ENCODE measurements at places on chromosomes 13 and 19. TPM values are rescaled to one million over a fixed set of nuclear protein-coding genes. Genes with fewer than 3 reads are reported as not detected.
A peak's percentile ranks its signal among the peaks of the same experiment; 100 is the strongest.

The ZBTB7A gene
- 41.3 TPM for total RNA-seq

The SYDE1 gene
- 0.26 TPM for total RNA-seq

The DDX39A gene
- 132 TPM for total RNA-seq

The ERICH4 gene
- not detected for total RNA-seq

The GRK1 gene
- total RNA-seq: 0.64 TPM

The CLEC4M gene
- total RNA-seq: not detected

The FPR1 gene
- total RNA-seq: not detected

The PLIN3 gene
- 46.4 TPM for total RNA-seq

The PTGER1 gene
- total RNA-seq: 0.17 TPM

The F10 gene
- total RNA-seq: not detected

The CYP4F2 gene
- not detected for total RNA-seq

The EDNRB gene
- not detected for total RNA-seq

The RNF17 gene
- 1.5 TPM for total RNA-seq

DNA sequence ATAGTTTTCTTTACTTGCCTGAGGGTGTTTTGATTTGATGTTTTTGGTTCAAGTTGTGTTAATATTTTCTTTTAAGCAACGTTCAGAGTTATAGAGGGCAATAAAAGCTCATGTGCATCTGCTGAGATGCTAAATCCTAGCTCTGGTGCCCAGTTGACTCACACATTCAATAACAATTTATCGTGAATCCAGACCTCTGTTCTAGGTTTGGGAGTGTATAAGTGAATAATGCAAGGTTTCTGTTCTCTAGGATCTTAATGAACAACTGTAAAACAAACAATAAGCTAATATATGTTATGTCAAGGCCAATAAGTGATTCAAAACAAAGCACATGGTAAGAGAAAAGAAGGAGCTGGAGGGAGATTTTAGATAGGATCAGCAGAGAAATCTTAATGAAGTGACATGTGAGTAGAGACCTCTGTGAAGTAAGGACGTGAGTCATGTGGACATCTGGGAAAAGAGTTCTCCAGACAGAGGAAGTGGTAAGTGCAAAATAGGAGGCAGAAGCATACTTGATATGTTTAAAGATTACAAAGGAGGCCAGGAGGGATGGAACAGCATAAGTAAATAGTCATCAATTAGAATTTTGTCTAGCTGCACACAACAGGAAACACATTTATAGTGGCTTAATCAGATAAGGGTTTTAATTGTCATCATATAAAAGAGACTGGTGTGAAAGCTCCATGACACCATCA is 278.5 kb upstream of the HTR2A start:
- H3K4me3 ChIP-seq: no peak overlapping the region
- no peaks in the 10 kb centered on the region for H3K36me3 ChIP-seq
- no peak overlapping the region for H3K27ac ChIP-seq
- no peak for ATAC-seq
- H3K4me1 ChIP-seq: no peaks in the 10 kb centered on the region

DNA sequence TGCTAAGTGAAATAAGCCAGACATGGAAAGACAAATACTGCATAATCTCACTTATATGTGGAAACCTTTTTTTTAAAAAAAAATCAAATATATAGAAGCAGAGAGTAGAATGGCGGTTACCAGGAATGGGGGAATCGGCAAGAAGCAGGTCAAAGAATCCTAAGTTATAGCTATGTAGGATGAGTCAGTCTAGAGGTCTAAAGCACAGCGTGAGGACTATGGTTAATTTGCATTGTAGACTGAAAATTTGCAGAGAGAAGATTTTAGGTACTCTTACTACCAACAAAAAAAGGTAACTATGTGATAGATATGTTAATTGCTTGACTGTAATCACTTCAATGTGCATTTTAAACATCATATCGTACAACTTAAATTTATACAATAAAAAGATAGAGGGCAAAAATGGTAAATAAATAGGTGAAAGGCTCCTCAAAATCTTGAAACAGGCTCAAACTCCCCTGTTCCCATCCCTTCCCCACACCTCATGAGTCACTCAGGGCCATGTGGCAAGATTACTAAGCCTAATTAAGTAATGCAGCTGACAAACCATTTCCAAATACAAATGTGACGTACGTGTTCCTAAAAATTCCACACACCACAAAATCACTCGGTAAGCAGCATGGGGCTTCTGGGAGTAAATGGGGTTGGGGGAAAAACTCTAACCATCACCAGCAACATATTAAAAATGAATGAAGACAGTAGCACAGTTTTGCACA is 159.0 kb downstream of the USP12 start:
- H3K4me3 ChIP-seq: no peak overlapping the region
- no peak overlapping the region for H3K27ac ChIP-seq
- H3K4me1 ChIP-seq: peaks cover 9% of the 10 kb centered on the region
- peaks cover 14% of the 10 kb centered on the region for H3K27me3 ChIP-seq
- peak; percentile 88 for ATAC-seq

GRCh38 chr19:51676566-51677083 is 16.5 kb upstream of the SPACA6 start:
- H3K36me3 ChIP-seq: no peaks in the 10 kb centered on the region
- peak overlapping the region; percentile 63 for H3K4me3 ChIP-seq
- peak overlapping the region; percentile 75 for H3K27ac ChIP-seq
- peak; percentile 87 for ATAC-seq
- no peaks in the 10 kb centered on the region for H3K27me3 ChIP-seq
- H3K4me1 ChIP-seq: peaks cover 5% of the 10 kb centered on the region

DNA sequence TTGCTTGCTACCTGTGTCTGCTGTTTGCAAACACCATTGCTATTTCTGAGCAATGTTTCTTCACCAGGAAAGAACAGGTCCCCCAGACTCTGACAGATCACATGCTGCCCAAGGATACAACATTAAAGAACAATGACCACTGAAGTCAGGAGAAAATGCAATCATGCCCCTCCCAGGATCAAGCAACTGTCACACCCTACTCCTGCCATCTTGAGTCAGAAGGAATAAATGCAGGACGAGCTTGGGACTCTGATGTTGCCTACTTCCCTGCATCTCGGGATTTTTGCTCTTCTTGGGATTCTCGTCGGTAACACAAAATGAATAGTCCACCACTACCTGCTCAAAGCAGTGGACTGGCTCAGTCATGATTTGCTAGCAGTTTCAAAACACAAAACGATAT is 490.6 kb downstream of the COG6 start:
- H3K4me3 ChIP-seq: peak overlapping the region; percentile 57
- peak overlapping the region; percentile 92 for H3K27ac ChIP-seq
- ATAC-seq: no peak
- H3K4me1 ChIP-seq: peaks cover 59% of the 10 kb centered on the region

GRCh38 chr13:45179428-45179827 is 21.4 kb downstream of the KCTD4 start:
- peaks cover 34% of the 10 kb centered on the region for H3K36me3 ChIP-seq
- no peak overlapping the region for H3K27ac ChIP-seq
- peaks cover 17% of the 10 kb centered on the region for H3K4me1 ChIP-seq
- H3K4me3 ChIP-seq: no peak overlapping the region
- no peaks in the 10 kb centered on the region for H3K27me3 ChIP-seq

- H3K4me1 ChIP-seq: no peaks in the 10 kb centered on the region
- H3K36me3 ChIP-seq: no peaks in the 10 kb centered on the region
- no peak for ATAC-seq
- peaks cover 13% of the 10 kb centered on the region for H3K27me3 ChIP-seq
These were observed 97.4 kb downstream of the FREM2 start for GRCh38 chr13:38784036-38784880.

DNA sequence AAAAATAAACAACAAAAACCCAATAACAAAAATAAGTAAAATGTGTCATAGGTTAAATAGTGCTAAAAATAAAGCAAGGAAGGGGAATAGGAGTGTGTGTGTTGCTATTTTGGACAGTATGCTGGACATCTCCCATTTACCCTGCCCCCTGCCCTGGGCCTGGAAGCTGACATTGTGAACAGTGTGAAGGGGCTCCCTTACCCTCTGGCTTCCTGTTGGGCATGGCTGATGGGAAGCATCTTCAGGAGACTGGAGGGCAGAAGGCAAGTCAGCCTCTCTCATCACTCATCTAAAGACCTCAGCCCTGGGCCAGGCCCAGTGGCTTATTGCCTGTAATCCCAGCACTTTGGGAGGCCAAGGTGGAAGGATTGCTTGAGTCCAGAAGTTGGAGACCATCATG is 26.7 kb downstream of the KCTD15 start:
- peaks cover 4% of the 10 kb centered on the region for H3K4me1 ChIP-seq
- H3K4me3 ChIP-seq: no peak overlapping the region
- no peak overlapping the region for H3K27ac ChIP-seq
- H3K27me3 ChIP-seq: peaks cover under 1% of the 10 kb centered on the region

- peaks cover 4% of the 10 kb centered on the region for H3K4me1 ChIP-seq
- no peaks in the 10 kb centered on the region for H3K36me3 ChIP-seq
- peaks cover 33% of the 10 kb centered on the region for H3K27me3 ChIP-seq
- no peak overlapping the region for H3K27ac ChIP-seq
- H3K4me3 ChIP-seq: no peak overlapping the region
These were observed 8.2 kb downstream of the NALCN start for GRCh38 chr13:101408154-101408553.

GRCh38 chr13:61779456-61779855 is 363.8 kb upstream of the PCDH20 start:
- no peaks in the 10 kb centered on the region for H3K27me3 ChIP-seq
- no peaks in the 10 kb centered on the region for H3K4me1 ChIP-seq
- no peak for ATAC-seq
- H3K36me3 ChIP-seq: no peaks in the 10 kb centered on the region
- H3K4me3 ChIP-seq: no peak overlapping the region

DNA sequence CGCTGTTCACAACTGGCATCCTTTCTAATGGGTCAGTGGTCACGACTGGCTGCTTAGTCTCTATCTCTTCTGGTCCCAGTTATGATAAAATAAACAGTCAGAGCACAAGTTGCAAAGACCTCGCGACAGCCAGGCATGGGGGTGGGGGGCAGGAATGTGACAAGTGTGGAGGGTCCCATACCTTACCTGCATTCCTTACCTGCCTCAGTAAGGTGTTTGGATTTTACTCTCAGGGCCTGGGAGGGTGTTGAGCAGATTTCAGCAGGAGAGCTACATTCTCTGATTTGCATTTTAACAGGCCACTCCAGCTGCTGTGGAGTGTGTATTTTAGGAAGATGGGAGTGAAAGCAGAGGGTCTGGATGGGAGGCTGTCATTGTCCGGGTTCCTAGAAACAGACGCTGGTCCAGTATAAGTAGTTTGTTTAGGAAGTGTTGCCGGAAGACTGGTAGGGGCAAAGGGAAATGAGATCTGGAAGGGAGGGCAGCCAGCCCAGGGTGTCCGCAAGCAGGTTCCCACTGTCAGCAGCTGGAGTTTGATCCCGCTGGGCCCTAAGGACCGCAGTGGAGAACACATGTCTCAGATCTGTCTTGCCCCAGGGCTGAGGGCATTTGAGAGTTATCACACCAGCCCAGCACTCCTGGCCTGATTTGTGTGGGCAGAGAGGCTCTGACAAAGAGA is 920.0 kb downstream of the UQCRFS1 start:
- H3K4me3 ChIP-seq: no peak overlapping the region
- no peak overlapping the region for H3K27ac ChIP-seq
- no peaks in the 10 kb centered on the region for H3K36me3 ChIP-seq
- ATAC-seq: no peak
- H3K27me3 ChIP-seq: no peaks in the 10 kb centered on the region
- H3K4me1 ChIP-seq: no peaks in the 10 kb centered on the region

GRCh38 chr19:2329149-2329478 is 630 bp downstream of the SPPL2B start:
- H3K4me3 ChIP-seq: peak overlapping the region; percentile 97
- no peaks in the 10 kb centered on the region for H3K27me3 ChIP-seq
- peaks cover 43% of the 10 kb centered on the region for H3K36me3 ChIP-seq
- peaks cover 24% of the 10 kb centered on the region for H3K4me1 ChIP-seq

DNA sequence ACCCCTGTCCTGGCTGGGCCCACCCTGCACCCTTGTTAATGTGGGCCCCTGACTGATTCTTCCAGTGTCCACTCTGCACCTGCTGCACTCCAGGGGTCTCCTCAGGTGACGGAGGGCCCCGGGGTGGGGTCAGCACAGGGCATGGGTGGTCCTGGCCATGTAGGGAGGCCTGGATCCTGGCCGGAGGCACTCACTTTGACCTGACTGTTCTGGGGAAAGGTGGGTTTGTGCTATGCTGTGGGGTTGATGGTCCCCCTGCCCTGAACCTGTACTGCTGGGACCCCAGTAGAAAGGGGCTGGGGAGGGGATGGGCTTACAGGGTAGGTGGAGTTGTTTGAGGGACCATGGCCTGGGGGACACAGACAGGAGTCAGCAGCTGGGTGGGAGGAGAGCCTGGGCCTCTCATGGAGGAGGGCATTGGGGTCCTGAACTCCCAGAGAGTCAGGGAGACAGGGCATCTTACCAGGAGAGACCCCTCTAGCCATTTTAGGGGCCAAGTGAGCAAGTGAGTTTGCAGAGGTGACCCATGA is 25.8 kb upstream of the CEACAM1 start:
- H3K4me1 ChIP-seq: no peaks in the 10 kb centered on the region
- no peaks in the 10 kb centered on the region for H3K36me3 ChIP-seq
- no peak overlapping the region for H3K4me3 ChIP-seq
- H3K27me3 ChIP-seq: peaks cover 20% of the 10 kb centered on the region
- H3K27ac ChIP-seq: no peak overlapping the region

DNA sequence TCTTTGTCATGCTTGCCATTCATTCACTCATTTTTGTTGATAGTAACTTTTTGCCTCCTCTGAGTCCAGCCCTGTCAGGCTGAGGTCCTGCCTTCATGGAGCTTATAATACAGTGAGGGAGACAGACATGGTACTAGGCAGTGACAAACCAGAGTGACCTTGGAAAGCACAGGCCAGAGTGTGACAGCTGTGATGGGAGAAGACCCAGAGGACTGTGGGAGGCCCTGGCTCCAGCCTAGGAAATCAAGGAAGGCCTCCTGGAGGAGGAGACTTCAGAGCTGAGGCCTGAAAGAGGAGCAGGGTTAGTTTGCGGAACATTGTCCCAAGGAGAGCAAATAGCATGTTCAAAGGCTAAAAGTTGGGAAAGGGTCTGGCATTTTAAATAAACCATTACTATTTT is 20.5 kb downstream of the PAK4 start:
- H3K27me3 ChIP-seq: no peaks in the 10 kb centered on the region
- no peak overlapping the region for H3K27ac ChIP-seq
- H3K36me3 ChIP-seq: no peaks in the 10 kb centered on the region

GRCh38 chr19:50431343-50432220 is 1.1 kb upstream of the MYBPC2 start:
- peak overlapping the region; percentile 82 for H3K27ac ChIP-seq
- H3K27me3 ChIP-seq: peaks cover 13% of the 10 kb centered on the region
- H3K4me1 ChIP-seq: peaks cover 3% of the 10 kb centered on the region
- no peaks in the 10 kb centered on the region for H3K36me3 ChIP-seq

DNA sequence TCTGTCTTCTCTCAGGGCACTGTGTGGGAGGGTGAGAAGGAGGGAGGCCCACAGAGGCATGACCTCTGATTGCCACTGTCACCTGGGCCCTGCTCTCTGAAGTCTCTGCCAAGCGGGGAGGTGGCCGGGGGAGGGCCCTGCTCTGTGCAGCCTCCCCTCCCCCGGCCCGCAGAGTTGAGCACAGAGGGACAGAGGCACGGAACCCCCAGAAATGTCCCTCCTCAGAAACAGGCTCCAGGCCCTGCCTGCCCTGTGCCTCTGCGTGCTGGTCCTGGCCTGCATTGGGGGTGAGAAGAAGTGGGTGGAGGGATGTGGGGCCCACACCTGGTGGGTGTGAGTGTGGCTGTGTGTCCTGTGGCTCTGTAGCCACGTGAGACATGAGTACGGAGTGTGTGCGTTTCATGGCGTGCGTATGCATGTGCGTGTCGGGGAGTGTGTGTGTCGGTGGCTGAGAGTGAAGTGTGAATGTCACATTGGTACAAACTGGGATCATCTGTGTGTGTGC is at the start of gene APOC4:
Gene APOC4 (plus strand): TSS at position 171 of the 505 bp plus-strand sequence. CDS start 41 bp downstream, at position 212.
- H3K4me3 ChIP-seq: no peak within 1 kb of the TSS
- H3K27ac ChIP-seq: no peak within 1 kb of the TSS
- H3K4me1 ChIP-seq: no peaks in the 10 kb centered on the region
- no peaks in the 10 kb centered on the region for H3K36me3 ChIP-seq
- no peaks in the 10 kb centered on the region for H3K27me3 ChIP-seq

GRCh38 chr19:50025022-50025793 is at the start of gene VRK3:
Gene VRK3 (minus strand): TSS chr19:50025372. CDS start chr19:50016162, 9,210 bp downstream.
- peaks cover 33% of the 10 kb centered on the region for H3K4me1 ChIP-seq
- peak within 1 kb of the TSS; percentile 99 for H3K27ac ChIP-seq
- H3K4me3 ChIP-seq: peak within 1 kb of the TSS; percentile 91
- H3K36me3 ChIP-seq: peaks cover 50% of the 10 kb centered on the region

All from activated T-helper 17 cell treated with anti-CD3 and anti-CD28 coated beads, Interleukin-2, amount 50 U/mL, for 72 hours (primary cell).